ENCODE measurements at places on chromosomes 16 and 17.

DNA sequence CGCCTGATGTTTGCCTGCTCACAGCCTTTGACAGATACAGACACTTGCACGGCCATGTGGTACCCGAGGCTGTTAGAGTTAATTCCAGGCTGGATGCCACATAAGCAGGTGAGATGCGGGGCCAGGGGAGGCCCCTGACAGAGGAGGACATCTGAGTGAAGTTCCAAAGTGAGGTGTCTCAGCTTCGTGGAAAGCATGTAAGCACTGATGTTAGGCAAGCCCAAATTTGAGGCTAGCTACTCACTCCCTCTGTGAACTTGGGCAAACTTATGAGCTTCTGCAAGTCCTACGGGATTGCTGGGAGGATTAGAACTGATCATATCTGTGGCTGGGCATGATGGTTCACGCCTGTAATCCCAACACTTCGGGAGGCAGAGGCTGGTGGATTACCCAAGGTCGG, 39.3 kb upstream of the MARCHF10 start:
- no peak for DNase-seq

DNA sequence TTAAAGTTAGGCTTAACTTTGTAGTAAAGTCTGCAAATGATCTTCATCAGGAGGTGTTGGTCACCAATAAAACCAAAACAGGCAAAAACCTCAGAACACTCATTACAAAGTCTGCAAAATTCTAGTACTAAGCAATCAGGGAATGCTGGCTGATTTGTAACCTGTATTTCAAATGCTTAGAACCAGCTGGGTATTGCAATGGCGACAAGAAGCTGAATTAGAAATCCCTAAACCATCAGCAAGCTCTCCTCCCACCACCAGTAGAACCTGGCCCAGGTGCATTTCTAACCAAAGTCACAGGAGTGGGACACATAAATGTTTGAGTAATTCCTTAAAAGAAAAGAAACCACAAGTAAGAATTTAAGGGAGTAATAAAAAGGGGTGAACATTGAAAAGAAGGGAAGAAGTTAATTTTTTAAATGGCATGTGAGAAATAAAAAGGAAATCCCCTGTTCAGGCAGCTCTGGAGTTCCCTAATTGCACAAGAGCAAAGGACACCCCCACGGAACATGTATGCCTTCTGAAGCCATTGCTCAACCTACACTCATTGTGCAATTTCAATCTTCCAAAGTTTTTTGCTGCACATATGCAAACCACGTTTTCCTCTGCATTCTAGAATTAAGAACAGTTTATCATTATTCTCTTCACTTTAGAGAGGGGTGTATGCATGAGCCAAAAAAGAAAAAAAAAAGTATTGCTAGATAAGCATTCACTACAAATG, 102.9 kb downstream of the HIC1 start:
- no peak for DNase-seq

- no peak for DNase-seq
These were observed 61.7 kb downstream of the KPNA2 start for GRCh38 chr17:68097161-68097805.

DNA sequence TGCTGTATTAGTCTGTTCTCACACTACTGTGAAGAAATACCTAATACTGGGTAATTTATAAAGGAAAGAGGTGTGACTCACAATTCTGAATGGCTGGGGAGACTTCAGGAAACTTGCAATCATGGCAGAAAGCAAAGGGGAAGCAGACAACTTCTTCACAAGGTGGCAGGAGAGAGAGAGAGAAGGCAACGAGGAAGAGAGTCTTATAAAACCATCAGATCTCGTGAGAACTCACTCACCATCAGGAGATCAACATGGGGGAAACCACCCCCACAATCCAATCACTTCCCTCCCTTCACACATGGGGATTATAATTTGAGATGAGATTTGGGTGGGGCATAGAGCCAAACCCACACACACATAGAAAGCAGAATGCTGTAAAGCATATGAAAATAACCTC, 896.2 kb downstream of the CDH11 start:
- no peak for DNase-seq

DNA sequence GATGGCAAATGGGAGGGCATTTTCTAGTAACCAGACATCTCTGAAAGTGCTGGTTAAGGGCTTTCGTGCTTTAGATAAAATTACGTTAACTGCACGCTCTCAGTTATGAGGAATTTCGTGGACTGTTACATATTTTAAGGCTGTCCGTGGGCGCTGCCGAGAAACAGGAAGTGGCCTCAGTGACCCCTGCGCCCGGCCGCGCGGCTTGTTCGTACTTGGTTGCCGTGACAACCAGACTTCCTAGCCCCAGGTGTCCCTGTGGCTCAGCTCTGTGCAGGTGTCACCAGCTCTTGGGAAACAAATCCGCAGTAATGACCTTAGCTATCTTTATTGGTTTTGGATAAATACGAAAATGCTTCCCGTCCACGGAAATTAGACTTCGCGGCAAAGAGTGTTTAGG, 52.7 kb downstream of the LMF1 start:
- no peak for DNase-seq

DNA sequence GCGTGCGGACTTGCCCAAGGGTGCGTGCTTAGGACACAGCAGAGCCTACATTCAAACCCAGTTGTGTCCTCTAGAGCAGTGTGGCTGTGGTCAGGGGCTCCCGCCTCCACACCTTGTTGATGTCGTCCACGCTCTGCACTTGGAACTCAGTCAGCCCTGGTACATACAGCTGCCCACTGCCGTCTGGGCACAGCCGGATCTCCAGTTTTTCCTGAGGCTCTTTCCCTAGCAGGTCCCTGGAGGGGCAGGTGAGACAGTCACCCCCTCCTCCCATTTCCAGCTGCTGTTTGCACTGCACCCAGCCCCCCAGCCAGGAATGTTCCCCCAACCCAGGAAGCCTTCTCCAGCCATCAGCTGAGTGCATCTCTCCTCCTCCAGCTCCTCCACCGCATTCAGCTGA, 25.7 kb downstream of the KATNB1 start:
- DNase-seq: no peak

DNA sequence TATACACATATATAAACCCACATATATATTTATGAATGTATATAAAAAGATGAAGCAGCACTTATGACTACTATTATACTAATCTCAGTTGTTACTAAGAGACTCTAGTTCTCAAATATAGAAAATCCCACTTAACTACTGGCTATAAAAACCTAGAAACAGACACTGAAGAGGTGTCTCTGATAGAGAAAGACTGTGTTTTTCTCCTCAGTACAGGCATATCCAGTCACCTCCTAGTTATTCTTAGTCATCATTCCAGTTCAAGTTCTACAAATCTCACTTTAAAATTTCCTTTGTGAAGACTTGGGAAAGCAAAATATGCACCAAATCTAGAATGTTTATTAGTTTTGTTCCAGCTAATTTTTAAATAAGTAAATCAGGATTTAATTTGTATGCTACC, 93.9 kb downstream of the STH start:
- no peak for DNase-seq

- no peak for DNase-seq
These were observed 49.5 kb upstream of the MYOCD start for GRCh38 chr17:12616161-12616560.

DNA sequence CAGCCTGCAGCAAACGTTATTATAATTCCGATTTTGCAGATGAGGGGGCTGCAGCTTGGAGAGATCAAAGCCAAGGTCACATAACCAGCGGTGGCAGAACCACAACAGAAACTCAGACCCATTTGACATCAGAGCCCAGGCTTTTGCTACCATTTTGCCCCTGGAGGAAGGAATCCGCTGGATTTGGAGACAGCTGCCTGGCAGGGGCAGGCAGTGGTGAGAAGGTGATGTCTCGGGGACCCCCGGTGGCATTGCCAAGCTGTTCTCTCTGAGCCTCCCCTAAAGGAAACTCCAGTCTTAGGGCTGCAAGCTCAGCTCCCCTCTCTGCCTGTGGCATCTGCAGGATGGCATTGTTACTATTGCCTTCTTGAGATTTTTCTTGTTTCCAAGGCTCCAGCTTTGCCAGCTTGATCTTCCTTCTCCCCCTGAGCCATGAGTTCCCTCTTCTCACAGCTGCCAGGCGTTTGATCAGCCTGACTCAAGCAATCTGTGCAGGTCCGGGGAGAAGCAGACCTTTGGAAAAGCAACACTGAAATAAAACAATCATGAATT, 40.8 kb downstream of the AIPL1 start:
- no peak for DNase-seq

GRCh38 chr16:1073262-1073558, 663 bp downstream of the SSTR5 start:
- no peak for DNase-seq

DNA sequence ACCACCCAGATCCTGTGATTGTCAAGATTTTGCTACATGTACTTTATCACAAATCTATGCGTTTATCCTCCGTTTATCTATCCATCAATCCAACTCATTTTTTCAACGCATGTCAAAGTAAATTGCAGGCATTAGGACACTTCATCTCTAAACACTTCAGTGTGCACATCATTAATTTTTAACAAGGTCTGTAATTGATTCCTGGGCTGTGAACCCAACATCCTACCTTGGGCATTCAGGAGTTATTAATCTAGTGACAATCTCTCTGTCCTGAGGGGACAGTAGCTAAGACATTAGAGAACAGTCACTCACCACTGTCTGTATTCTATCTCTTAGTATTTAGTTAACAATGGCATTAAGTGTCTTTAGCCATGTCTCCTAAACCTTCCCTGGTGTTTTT, 264.7 kb downstream of the SOX9 start:
- DNase-seq: no peak

DNA sequence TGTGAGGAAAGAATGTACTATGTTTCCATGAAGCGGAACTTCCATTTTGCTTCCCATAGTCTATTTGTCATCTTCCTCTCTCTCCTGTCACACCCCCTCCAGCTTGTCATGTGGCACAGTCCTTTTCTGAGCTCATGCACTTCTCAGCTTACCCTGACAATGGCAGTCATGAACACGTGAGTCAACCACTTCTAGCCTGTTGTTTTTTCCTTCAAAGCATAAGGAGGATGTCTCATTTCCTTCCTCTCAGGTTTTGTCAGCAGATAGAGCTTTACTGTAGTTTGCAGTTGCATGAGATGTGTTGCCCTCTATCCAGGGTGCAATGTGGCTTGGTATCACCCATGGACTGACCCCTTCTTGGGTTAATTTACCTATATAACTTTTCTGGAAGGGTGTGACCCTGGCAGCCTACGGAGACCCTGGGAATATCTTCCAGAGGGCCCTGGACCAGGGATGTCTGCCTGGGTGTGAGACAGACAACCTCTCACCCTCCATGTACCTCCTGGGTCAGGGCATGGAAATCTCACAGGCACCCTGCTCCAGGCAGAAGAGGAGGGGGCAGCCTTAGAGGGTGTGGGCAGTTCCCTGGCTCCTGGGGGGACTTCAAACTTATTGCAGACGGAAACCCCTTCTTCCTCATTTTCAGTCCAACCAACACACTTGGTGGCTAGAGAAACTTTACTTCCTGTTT, 4.0 kb upstream of the ZNF267 start:
- peak; percentile 52 for DNase-seq

GRCh38 chr16:56451753-56452689, 667 bp downstream of the OGFOD1 start:
- DNase-seq: no peak

GRCh38 chr17:57718878-57719277, 26.2 kb downstream of the CCDC182 start:
- DNase-seq: no peak

DNA sequence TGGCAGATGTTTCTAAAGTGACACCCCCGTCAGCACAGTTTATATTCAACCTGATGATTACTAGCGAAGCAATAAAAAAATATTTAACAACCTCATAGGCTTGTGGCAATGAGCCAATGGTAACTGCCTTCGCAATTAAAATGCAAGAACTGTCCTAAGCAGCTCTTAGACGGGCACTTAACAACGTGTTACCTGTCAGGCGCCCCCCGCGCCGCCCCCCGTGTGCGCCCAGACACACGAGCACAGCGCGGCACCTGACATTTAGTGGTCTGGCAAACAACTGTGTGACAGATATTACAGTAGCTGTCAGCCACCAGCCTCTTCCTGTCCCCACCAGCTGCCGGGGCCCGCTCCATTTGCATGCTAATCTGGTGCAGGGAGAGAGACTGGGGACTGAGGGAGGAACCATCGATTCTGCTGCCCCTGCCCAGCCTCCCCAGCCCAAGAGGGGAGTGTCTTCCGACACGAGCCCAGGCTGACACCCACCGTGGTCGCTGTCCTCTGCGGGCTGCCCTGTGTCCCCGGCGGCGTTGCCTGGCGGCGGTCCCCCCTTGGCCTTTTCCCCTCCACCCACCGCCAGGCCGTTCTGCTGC, 12.7 kb downstream of the NDUFAF8 start:
- DNase-seq: no peak

DNA sequence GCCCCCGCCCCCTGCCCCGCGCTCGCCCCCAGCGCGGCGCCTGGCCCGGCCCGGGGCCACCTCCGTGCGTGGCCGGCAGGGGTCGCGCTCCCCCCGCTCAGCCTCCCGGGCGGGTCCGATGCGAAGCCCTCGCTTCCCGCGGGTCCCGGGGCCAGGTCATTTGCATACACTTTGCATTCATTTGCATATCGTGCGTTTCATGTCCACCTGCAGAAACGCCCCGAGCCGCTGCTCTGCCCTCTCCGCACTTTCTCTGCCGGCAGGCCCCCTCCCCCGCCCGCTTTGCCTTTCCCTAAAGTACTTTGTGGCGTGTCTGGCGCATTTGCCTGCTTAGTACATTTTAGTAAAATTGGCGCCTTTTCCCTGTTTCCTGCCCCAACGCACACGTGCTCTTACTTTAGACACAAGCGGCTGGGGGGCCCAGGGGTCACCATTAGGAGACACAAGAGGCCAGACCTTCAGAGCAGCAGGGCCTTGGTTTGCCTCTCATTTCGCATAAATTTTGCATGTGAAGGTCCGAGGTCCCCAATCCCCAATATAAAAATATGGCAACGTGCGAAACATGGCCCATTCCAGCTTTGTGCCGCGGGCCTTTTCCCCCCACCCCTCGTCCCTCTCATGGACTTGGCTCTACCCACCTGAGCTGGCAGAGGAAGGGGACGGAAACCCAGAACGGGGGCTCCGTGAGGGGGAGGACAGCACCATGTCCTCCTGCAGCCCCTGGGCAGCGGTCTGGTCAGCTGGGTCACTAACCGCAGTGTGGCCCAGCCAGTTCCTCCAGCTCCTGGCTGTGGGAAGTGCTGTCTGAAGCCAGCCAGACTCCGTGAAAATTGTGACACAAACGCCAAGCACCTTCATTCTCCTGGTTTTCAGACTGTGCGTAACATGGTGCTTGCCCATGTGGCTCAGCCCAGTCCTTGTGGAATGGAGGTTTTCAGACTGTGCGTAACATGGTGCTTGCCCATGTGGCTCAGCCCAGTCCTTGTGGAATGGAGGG, 34.8 kb downstream of the CBFA2T3 start:
- DNase-seq: peak; percentile 48

- DNase-seq: no peak
These were observed 152.3 kb downstream of the PCTP start for GRCh38 chr17:55903028-55903690.

Measured in stimulated activated CD4-positive, alpha-beta T cell treated with anti-CD3 and anti-CD28 coated beads, Interleukin-12 subunit alpha, Interleukin-12 subunit beta, amount 100 ng/mL, for 24 hours (primary cell).